ENCODE measurements at places on chromosomes 7 and 10.

GRCh38 chr7:13800694-13801448 lies 188.6 kb downstream of the ETV1 start:
- DNase-seq: no peak

- no peak for DNase-seq
Observed at GRCh38 chr10:125551247-125551646, 131.7 kb downstream of the TEX36 start.

DNA sequence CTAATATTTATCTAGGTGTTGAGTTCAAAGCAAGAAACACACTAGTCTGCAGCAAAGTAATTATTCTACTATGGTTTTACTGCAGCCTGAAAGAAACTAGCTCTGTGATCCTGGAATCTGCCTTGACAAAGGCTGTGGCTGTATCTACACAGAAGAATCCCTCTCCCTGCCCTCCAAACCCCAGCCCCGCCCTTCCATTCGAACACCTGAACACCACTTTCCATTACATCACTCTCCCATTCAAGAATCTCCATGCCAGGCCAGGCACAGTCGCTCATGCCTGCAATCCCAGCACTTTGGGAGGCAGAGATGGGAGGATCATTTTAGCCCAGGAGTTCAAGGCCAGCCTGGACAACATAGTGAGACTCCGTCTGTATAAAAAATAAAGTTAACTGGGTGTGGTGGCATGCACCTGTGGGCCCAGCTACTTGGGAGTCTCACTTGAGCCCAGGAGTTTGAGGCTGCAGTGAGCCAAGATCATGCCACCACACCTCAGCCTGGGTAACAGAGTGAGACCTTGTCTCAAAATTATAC lies 23.3 kb downstream of the LRRC20 start:
- DNase-seq: no peak

- no peak for DNase-seq
Observed at GRCh38 chr7:14432924-14433323, 443.5 kb upstream of the ETV1 start.

- no peak for DNase-seq
Observed at GRCh38 chr7:107559864-107560263, 3.9 kb downstream of the COG5 start.

DNA sequence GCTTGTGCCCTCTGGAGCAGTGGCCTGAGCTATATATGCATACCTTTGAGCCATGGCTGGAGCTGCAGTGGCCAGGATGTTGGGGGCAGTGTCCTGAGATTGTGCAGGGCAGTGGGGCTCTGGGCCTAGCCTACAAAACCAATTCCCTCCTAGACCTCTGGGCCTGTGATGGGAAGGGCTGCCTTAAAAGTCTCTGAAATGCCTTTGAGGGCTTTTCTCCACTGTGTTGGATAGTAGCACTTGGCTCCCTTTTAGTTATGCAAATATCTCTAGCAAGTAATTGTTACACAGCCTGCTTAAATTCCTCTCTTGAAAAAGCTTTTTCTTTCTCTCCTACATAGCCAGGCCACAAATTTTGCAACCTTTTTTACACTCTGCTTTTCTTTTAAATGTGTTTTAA lies 426.4 kb downstream of the ACTR3B start:
- DNase-seq: no peak
